Umbilical cord (tissue), 2 donors: ENCODE measurements at places on chromosomes 3 and 15. TPM values are rescaled to one million over a fixed set of nuclear protein-coding genes. Genes with fewer than 3 reads are reported as not detected.

GRCh38 chr3:133570139-133570936, 3.1 kb upstream of the CDV3 start:
- peak; percentile 73 for DNase-seq

DNA sequence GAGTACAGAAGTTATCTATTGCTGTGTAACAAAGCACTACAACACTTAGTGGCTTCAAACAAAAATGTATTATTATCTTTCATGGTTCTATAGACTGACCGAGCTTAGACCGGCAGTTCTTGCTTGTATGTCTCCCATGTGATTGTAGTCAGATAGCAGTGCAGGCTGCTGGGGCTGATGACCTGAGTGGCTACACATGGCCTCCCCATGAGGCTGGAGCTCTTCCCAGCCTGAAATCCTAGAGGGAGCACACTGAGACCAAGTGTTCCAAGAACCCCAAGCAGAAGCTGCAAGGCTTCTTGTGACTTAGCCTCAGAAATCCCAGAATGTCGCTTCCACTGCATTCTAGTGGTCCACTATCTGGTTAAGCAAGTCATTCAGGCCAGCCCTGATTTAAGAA, 141.2 kb upstream of the TLE3 start:
- DNase-seq = no peak

GRCh38 chr3:129030611-129031010, 29.5 kb downstream of the EFCC1 start:
- DNase-seq = no peak

DNA sequence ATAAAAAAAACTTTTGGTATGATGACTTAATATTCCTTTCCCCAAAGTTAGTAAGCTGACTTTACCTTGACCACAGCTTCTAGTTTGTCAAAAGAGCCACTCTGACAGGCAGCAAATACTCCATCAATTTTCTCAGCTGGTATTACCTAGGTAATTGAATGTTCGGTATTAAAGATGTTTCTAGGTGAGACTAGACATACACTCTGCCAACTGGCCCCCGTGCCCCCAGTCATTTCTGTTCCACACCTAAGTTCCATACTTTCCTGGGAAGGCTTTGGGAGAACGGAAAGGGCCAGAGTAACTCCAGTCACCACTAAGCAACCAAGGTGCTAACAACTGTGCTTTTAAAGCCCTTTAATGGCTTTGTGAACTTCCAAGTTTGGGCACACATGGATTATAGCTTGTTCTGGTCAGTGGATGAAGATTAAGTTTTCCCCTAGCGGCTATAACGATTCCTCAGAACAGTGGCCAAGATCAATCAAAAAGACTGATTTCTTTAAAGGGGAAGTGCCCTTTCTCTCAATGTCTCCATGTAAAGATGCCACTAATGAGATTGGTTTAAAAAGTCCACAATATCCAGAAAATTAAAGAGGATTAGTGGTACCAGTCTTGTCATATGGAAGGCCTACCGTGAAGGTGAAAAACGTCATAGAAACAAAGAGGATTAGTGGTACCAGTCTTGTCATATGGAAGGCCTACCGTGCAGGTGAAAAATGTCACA, 7.0 kb downstream of the EIF4A2 start:
- DNase-seq = no peak

DNA sequence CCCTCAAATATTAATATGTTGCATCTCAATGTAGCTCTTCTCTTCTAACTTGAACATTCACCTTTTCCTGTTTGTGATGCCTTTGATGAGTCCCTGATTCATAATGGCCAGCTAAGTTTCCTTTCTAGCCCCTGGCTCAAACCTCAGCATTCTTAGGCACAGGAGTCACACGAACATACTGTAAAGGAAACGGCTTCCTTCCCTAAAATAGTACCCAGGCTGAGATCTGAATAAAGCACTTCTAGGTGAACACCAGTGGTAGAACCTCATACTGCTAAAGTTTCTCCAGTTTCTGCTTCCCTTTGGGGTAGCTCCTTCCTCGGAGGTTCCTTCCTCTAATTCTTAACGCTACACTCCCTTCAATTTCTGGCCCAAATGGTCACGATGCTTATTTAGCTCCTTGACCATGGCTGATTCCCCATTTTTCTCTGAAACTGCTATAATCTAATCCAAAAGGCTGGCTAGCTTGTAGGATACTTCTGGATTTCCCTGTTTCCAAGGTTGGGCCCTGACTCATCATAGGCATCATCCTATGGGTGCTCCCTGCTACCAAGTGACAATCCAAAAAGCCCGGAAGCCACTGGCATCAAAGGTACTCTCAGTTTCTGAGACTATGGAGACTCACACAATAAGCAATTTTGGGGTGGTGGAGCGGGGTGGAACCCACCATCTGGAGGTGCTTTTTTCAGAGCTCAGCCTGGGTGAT, 2.4 kb downstream of the ANAPC13 start:
- DNase-seq = no peak

DNA sequence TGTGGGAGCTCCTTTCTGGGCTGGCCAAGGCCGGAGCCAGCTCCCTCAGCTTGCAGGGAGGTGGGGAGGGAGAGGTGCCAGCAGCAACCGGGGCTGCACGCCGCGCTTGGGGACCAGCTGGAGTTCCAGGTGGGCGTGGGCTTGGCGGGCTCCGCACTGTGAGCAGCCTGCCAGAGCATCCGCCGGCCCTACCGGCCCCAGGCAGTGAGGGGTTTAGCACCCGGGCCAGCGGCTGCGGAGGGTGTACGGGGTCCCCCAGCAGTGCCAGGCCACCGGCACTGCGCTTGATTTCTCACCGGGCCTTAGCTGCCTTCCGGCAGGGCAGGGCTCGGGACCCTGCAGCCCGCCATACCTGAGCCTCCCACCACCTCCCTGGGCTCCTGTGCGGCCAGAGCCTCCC, 651.0 kb upstream of the ARPP21 start:
- DNase-seq = no peak

GRCh38 chr15:69782809-69783208, 314.9 kb downstream of the TLE3 start:
- DNase-seq = peak; percentile 43

GRCh38 chr15:100245487-100245820, 96.3 kb downstream of the ADAMTS17 start:
- DNase-seq = no peak

DNA sequence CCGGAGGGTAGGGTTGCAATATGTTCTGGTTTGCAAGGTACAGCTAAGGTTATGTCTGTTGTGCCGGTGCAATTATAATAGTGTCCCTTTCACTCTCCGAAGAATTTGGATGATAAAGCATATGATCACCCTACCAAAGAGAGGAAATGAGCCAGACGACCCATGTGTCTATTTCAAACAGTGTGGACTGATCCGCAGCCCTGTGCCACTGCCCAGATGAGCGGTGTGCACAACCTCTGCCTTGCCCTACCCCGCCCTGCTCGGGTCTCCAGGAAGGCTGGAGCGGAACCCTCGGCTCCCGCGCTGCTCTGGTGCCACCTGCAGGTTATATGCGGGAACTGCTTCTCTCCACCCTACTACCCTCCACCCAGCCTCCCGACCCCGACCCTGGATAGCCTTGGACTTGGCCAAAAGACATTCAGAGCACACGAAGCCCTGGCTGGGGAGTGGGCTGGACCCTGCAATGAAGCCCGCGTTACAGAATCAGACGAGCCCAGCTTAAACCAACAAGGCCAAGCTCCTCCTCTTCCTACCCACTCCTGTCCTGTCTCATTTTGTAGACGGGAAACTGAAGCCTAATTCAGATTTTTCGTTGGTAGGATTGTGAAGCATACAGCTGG, 68.4 kb upstream of the CHRNB4 start:
- DNase-seq = peak; percentile 72

DNA sequence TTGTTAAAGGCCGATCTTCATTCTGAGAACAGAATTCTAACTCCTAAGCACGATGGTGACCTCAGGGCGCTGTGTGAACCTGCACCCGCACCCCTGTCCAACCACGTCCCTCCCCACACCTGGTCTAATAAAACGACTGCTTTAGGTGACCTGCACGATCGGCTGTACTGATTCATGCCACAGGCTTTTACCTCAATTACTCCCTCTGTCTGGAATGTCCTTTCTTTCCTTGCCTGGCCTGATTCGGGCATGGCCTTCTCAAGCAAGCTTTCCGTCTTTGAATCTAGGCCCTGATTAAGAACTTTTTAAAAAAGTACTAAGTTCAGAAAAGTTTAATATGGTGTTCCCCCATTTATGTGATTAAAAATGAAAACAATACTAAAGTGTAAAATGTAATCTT, 842 bp upstream of the U2SURP start:
- DNase-seq = peak; percentile 29

Gene COLQ
- total RNA-seq = 0.72 TPM

Gene EFCAB12
- total RNA-seq = 1.4 TPM

Gene IL17RD
- 5.8 TPM for total RNA-seq

Gene SH2D7
- 0.24 TPM for total RNA-seq

Gene SAXO2
- 2.4 TPM for total RNA-seq

Gene NTRK3
- total RNA-seq = 24.1 TPM

Gene ZPLD1
- 3.6 TPM for total RNA-seq
